Fibroblast of gingiva (primary cell): ENCODE measurements at places on chromosomes 5 and 9.
A peak's percentile ranks its signal among the peaks of the same experiment; 100 is the strongest.

DNA sequence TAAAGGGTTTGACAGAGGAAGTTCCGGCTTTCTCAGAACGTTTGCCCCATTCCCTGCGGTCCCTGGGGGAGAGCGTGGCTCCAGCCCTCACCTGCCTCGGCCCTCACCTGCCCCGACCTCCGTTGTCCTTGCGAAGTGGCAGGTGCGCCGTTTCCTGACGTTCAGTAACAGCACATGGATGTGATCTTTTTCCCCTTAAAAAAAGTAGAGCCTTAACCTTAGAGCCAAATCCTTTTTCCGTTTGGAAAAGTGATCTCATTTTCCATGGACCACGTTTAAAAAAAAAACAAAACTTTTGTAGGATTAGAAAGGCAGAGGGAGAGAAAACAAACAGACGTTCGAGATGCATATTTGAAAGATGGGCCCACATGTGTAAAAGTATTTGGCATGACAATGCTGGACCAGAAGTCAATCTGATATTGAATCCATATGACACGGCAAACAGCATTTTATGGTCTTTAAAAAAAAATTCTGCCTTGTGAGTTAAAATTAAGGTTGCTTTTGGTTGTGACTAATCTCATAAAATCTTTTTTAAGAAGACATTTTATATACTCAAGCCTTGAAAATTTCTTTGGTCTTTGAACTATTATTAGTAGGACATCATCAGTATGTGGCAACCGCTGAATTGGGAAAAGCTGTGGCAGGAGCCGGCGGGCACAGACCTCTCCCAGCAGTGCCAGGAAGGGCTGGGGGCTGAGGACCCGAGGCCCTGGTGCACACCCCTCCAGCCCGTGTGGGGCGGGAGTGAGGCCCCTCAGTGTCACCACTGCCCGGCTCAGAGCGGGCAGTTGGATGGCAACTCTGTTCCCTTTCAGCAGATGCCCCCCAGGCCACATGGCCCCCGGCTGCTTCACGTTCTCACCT is 42.5 kb upstream of the EXOC3 start:
- peak; percentile 95 for DNase-seq

DNA sequence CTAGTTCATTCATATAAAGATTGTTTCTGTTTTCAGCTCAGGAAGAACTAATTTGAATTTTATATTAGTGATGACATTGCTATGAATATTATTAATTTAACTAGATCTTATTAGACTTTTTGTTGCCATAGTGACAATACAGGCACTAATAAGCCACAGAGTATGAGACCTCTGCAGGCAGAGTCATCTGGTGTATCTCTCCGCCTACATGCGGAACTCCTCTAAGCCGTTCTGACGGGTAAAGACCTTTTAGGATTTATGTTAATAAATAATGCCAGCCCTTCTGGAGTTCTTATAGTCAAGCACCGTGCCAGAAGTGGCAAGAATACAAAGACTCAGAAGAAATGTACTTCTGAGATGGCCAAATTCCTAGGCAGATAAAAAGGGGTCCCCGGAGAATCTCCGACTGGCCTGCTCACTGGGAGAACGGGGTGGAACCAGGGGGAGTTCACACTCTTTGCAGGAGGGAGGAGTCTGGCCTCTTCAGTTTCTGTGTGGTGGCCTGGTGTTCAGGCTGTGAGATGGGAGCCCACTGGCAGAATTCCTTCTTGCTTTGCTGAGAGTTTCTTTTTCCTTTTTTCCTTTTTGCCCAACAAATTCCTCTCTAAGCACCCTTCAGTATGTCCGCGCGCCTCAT is 85.1 kb upstream of the IL12B start:
- DNase-seq: no peak

DNA sequence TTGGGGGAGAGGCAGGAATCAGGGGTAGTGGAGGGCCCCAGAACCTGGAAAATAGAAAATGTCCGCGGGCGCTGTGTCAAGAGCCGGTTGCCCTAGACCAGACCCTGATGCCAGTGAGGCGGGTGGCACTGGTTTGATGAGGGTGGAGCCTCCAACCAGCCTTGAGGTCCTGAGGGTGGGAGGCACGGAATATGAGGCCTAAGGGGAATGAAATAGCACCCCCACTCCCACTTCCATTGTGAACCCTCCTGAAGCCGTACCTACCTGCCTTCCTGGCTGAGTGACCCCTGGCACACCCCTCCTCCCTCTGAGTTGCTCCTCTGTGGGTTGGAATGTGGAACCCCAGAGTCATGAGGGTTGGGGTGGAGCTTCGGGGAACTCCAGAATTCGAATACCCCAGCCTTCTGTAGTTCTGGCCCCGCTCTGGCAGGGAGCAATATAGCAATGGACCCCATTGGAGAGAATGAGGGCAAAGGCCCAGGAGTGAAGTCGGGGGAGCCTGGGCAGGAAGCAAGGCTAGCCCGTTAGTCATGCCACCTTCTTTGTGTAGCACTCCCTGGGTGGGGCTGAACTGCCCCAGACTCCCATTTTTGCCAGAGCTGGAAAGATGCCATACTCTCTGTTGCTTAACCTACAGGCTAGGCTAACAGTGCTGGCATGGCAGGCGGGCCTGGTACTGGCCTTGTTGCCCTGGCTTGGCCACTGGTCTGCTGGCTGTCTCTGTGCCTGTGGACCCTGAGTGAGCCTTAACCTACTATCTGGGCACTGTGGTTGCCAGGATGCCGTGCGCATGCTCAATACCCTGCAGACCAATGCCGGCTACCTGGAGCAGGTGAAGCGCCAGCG is 1.0 kb downstream of the FPGS start:
- DNase-seq: peak; percentile 72

DNA sequence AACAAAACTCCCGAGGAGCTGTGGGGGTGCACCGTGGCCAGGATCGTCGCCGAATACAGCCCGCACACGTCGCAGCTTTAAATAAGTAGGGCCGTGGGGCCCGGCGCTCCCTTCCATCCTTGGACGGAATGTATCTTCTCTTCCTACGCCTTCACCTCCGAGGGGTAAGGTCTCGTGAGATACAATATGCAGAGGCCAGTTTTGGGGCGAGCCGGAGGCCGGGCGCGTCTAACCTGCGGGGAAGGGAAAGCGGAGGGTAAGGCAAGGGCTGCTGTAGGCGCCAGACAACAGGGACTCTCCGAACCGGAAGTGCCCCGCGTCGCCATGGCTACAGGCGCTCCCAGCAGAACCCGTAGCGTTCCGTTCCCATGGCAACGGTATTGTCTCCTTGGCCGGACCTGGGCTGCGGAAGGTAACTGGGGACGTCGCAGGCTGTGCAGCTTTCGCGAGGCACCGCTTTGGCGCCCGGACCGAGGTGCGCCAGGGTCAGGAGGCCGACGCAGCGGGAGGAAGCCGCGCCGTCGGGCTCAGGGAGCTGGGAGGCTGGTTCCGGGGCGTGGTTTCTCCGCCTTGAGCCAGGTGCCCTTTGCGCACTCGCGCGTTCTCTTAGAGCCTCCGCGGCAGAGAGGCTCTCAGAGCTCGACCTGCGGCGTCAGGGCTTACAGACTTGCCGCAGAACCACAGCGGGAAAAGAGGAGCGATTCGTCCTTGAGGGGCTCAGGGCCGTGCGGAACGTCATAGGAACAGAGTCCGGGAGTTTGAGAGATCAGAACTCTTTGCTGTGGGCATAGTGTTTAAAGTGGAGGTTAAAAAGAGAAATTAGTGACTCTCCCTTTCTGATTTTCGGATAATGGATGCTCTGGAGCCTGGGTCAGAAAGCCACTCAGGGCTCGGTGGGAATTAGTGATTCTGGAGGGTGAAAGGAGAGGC is at the start of gene TTC23L:
Gene TTC23L, plus strand, starts transcription at position 380 of the 930 bp plus-strand sequence. CDS start 1,508 bp downstream, outside the sequence.
- peak; percentile 78 for DNase-seq

- DNase-seq: no peak
Measured at GRCh38 chr5:8247049-8247899, 378.3 kb downstream of the MTRR start.

DNA sequence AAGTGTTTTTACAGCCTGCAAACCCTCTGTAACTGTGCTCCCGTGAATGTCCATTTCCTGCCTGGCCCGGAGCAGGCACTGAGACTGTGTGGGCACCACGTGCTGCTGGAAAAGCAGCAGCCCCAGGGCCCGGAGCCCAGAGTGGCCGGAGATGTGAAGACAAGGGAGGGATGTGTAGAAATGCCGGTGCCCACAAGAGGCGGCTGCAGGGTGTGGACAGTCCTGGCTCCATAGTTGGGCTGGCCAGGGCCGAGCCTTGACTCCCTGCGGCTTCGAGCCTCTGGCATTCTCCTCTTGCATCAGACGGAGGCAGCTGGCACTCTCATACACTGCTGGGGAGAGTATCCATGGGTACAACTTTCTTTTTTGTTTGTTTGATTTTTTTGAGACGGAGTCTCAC is 13.2 kb upstream of the GFPT2 start:
- peak; percentile 91 for DNase-seq

DNA sequence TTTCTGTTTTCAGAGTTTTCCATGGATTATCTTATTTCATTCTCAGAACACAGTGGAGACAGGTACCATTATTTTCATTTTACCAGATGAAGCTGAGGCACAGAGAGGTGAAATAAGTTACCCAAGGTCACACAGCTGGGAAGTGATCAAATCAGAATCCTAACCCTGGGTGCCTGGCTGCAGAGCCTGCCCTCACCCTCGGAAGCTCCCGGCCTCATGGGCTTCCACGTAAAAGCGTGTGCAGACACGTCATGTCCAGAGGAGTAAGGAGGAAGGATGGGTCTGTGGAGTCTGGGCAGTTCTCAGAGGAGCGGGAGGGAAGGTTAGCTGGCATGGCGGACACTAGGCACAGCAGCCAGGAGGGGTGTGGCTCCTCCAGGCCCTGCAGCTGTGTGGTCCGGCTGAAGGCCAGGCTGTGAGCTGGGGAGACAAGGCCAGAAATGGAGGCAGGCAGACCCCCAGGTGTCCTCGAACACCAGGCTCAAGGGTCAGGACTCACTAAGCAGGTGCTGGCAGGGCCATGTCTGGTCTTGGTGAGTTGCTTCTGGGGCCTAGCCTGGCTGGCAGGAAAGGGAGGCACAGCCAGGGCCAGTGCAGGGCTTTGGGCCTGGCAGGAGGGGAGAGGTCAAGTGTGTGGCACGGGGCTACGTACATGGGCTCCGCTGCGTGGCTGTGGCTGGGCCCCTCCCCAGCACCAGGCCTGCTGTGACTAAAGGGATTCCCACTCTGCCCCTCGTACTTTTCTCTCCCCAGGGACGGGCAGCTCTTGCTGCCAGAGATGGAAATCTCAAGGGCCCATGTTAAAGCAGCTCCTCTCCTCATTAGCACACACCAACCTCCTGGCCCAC is 5.6 kb downstream of the TBC1D9B start:
- no peak for DNase-seq

- peak; percentile 57 for DNase-seq
Measured at GRCh38 chr5:78501411-78502352, 141.3 kb downstream of the SCAMP1 start.

GRCh38 chr9:4305065-4305985 is 5.5 kb upstream of the GLIS3 start:
- no peak for DNase-seq

- no peak for DNase-seq
Measured at GRCh38 chr9:121009650-121010049, 40.4 kb downstream of the C5 start.

GRCh38 chr5:123951582-123951977 is 439.6 kb downstream of the CSNK1G3 start:
- peak; percentile 91 for DNase-seq

DNA sequence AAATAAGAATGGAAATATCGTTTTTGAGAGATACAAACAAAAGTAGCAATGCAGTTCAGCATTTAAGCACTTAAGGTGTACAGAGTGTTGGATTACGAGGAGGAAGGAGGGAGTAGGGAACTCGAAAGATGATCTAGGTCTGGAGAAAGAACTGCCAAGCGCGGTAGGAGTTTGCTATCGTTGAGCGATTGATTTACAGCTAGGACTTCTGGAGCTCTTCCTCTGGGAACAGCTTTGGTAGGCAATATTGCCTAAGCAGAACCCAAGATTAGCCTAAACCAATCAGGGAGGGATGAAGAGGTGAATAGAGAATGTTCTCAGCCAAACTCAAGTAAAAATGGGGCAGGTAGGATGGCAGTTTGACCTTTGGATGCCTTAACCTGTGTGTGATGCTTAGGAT is 965 bp downstream of the CLTA start:
- no peak for DNase-seq

DNA sequence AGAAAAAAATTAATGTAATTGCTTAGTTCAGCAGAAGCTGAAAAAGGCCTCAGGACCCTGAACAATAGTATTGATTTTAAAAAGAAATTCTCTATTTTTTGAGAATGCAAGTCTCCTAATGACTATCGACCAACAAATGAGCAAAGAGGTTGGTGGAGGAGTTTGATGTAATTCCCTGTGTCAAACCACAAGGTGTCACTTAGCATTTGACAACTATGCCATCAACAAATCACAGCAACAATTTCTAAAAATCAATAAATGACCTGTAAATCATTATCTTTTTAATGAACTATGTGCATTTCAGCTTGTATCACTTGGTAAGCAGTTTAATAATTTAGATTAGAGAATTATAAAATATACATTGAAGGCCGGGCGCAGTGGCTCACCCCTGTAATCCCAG is 133.7 kb downstream of the PRELID2 start:
- no peak for DNase-seq

DNA sequence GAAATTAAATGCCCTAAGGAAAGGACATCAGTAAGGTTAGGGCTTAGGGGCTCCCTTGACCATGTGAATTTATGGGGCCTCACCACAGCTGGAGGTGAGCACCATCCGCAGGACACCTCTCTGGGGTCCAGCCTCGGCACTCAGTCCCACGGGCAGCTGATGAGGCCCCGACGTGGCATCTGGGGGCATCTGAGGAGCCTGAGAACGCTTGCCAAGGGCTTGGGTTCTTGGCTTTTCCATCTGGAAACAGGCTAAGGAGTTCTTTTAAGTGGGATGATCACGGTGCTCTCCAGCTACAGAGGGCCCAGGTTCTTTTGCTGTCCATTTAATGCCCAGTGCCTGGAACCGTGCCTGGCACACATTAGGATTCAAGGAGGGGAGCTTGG is 3.6 kb downstream of the NKX2-5 start:
- no peak for DNase-seq

DNA sequence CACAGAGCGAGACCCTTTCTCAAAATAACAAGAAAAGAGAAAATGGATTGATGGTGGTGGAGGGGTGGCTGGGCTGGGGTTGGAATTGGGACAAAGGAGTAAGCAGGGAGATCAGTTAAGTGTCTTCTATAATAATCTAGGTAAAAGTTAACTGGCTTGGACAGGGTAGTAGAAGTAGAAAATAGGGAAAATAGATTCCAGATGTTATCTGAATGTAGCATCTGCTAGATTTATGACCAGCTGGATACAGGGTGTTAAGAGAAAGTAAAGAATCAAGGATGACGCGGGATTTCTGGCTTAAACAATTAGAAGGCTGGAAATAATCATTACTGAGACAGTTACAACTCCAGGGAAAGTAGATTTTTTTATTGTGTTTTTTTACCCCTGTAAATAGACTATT is 13.0 kb downstream of the PPP6C start:
- DNase-seq: peak; percentile 66

GRCh38 chr9:120698766-120699165 is 15.5 kb downstream of the MEGF9 start:
- peak; percentile 4 for DNase-seq

DNA sequence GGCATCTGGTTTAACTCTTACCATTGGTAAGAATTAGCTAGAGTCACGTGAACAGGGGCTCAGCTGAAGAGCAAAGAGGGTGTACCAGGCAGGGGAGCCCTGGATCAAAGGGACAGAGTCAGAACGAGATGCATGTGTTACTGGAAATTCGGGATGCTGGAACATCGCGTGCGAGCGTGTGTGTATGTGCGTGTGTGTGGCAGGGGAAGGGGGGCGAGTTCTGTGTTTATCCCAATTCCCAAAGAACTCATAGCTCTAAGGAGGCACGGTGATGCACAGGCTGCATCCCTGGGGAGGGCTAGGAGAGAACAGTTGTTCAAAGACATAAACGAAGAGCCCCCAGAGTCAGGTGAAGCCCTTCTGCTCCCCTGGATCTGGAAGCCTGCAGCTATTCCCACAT is 353.3 kb downstream of the GADD45G start:
- no peak for DNase-seq

GRCh38 chr9:136416427-136416826 is 6.0 kb downstream of the PMPCA start:
- no peak for DNase-seq
